ENCODE measurements at places on chromosomes 12 and 14. TPM values are rescaled to one million over a fixed set of nuclear protein-coding genes. Genes with fewer than 3 reads are reported as not detected.

The CLEC4E gene
- not detected for total RNA-seq

The TSPAN19 gene
- not detected for total RNA-seq

The RAB15 gene
- total RNA-seq: 5.3 TPM

The SERPINA10 gene
- total RNA-seq: not detected

The LRIG3 gene
- 0.09 TPM for total RNA-seq

The NFE2 gene
- not detected for total RNA-seq

DNA sequence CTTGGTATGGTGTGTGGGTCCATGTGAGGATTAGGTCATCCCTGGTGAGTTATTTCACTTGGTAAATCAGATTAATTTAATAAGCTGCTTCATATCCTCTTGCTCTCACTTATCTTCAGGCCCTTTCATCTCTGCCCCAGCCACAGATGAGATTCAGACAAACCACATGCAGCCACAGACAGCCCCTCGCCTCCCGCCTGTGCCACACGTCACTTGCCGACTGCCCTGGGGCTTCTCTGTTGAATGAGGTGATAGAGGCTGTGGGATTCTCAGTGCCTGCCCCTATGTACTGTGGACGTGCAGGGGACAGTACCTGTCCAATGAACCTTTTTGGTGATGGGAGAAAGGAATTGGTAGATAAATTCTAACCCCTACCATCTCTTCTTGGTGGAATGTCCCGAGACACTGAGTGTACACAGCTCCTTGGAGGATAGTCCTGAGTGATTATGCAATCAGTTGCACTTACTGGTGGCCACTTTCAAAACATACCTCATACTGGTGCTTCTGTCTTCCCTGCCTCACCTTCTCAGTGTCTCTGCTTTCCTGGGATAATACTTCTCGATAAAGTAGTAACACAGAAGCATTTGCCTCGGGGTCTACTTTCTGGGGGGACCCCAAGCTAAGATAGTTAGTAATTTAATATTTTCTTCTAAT lies 248.7 kb downstream of the TTC6 start:
- no peak for DNase-seq
- H3K4me1 ChIP-seq: no peaks in the 10 kb centered on the region
- H3K36me3 ChIP-seq: no peaks in the 10 kb centered on the region
- H3K27ac ChIP-seq: no peak overlapping the region
- no peaks in the 10 kb centered on the region for H3K27me3 ChIP-seq
- no peak overlapping the region for H3K4me3 ChIP-seq

DNA sequence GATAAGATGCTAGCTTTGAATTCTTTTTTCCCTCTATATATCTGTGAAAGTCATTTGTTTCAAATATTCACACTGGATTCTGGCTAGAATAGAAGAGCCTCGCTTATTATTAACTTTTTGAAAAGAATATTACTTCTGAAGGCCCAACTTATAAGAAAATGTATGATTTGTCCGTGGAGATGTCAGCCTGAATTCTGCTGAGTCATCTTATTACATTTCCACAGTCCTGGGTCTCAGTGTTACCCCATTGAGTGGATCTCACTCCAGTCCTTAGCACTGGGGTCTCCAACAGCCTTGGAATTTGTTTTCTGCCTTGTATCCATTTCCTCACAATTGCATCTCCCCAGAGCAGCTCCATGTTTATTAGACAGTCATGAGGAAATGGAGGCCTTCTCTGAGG lies 907.9 kb downstream of the VRK1 start:
- H3K36me3 ChIP-seq: no peaks in the 10 kb centered on the region
- DNase-seq: no peak
- peak overlapping the region; percentile 59 for H3K27ac ChIP-seq
- H3K4me1 ChIP-seq: peaks cover 76% of the 10 kb centered on the region
- no peak overlapping the region for H3K4me3 ChIP-seq

GRCh38 chr12:93441081-93441616 lies 598 bp downstream of the UBE2N start:
- peak overlapping the region; percentile 98 for H3K27ac ChIP-seq
- DNase-seq: peak; percentile 56
- H3K4me1 ChIP-seq: peaks cover 55% of the 10 kb centered on the region
- H3K27me3 ChIP-seq: no peaks in the 10 kb centered on the region

DNA sequence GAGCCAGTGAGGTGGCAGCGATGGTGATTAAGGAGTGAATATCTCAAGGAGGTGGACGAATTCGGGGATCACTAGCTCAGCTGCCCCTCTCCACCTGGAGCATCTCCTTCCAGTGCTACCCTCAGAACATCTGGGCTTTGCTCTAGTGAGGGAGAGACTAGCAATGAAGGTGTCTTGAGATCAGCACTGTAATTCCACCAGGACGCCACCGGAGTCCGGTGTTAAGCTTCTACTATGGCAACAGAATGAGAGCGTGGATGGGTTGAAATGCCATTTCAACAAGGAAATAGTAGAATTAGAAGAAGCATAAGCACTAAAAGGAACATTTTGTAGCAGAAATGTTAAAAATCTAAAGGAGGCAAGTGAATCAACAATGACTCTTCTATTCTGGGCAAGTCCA lies 61.1 kb downstream of the NTF3 start:
- H3K4me1 ChIP-seq: no peaks in the 10 kb centered on the region
- no peaks in the 10 kb centered on the region for H3K27me3 ChIP-seq
- DNase-seq: no peak

GRCh38 chr12:3137268-3137781 lies 60.1 kb downstream of the TSPAN9 start:
- H3K4me3 ChIP-seq: no peak overlapping the region
- no peak overlapping the region for H3K27ac ChIP-seq
- no peaks in the 10 kb centered on the region for H3K4me1 ChIP-seq
- no peak for DNase-seq
- no peaks in the 10 kb centered on the region for H3K36me3 ChIP-seq

- peaks cover 41% of the 10 kb centered on the region for H3K27me3 ChIP-seq
- peaks cover 11% of the 10 kb centered on the region for H3K4me1 ChIP-seq
- H3K36me3 ChIP-seq: no peaks in the 10 kb centered on the region
- H3K27ac ChIP-seq: no peak overlapping the region
- no peak overlapping the region for H3K4me3 ChIP-seq
These were observed 4.4 kb downstream of the ARHGEF25 start for GRCh38 chr12:57615637-57616036.

DNA sequence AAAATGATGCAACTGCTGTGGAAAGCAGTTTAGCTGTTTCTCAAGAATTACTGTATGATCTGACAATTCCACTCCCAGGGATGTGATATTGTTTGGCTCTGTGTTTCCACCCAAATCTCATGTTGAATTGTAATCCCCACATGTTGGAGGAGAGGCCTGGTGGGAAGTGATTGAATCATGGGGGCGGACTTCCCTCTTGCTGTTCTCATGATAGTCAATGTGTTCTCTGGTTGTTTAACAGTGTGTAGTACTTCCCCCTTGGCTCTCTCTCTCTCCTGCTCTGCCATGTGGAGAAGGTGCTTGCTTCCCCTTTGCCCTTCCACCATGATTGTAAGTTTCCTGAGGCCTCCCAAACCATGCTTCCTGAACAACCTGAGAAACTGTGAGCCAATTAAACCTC lies 93.4 kb upstream of the CPM start:
- no peaks in the 10 kb centered on the region for H3K36me3 ChIP-seq
- DNase-seq: no peak
- peaks cover 12% of the 10 kb centered on the region for H3K27me3 ChIP-seq
- H3K27ac ChIP-seq: no peak overlapping the region
- H3K4me1 ChIP-seq: no peaks in the 10 kb centered on the region

DNA sequence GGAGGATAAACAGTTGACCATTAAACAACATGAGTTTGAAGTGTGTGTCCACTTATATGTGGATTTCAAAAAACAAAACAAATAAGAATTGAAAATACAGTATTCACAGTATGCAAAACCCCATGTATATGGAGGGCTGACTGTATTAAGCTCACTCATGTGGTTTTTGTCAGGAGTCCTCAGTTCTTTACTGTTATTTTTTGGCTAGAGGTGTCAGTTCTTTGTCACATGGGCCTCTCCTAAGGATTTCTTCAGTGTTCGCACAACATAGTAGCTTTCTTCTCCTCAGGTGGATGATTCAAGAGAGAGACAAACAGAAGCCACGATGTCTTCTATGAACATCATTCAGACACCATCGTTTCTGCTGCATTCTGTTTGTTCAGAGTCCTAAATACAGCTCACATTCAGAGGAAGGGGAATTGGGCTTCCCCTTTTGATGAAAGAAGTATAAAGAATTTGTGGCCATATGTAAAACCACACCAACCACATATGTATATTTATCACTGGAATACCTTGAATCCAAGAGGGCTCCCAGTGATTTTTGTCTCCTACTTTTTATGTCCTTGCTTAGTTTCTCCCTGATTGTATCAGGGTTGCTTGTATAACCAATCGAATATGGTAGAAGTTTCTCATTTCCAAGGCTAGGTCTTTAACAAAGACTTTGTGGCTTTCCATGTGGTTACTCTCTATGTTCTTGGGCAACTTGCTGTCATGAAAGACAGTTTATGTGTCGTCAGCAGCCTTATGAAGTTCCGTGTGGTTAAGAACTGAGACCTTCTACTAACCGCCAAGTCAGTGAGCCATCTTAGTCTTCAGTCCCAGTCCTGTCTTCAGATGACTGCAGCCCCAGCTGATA lies 18.9 kb downstream of the MNAT1 start:
- H3K27ac ChIP-seq: peak overlapping the region; percentile 63
- H3K4me3 ChIP-seq: peak overlapping the region; percentile 19
- DNase-seq: peak; percentile 71
- H3K4me1 ChIP-seq: peaks cover 40% of the 10 kb centered on the region
- peaks cover 12% of the 10 kb centered on the region for H3K27me3 ChIP-seq

DNA sequence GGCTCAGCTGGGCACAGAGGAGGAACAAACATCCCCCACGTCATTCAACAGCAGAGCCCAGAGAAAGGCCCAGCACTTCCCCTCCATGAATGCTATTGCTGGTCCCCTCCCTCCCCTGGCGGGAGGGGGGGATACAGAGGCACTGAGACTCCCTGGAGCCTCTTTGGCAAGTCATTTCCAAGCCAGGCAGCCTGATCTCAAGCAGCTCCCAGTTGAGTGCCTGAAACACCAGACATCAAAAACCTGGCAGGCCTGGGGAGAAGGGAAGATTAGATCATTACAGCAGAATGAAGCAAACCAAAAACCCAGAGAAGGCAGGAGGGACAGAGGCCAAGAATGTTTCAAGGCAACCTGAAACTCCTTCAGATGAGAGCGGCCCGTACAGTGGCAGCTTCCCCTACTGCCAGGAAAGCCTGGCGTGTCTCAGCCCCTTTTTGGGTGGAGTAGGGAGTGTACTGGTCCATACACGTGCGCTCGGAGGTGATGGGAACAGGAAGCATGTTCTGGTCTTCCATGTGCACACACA lies 92.1 kb downstream of the LRRC74A start:
- H3K36me3 ChIP-seq: no peaks in the 10 kb centered on the region
- peak overlapping the region; percentile 37 for H3K27ac ChIP-seq
- H3K27me3 ChIP-seq: no peaks in the 10 kb centered on the region
- H3K4me3 ChIP-seq: no peak overlapping the region

DNA sequence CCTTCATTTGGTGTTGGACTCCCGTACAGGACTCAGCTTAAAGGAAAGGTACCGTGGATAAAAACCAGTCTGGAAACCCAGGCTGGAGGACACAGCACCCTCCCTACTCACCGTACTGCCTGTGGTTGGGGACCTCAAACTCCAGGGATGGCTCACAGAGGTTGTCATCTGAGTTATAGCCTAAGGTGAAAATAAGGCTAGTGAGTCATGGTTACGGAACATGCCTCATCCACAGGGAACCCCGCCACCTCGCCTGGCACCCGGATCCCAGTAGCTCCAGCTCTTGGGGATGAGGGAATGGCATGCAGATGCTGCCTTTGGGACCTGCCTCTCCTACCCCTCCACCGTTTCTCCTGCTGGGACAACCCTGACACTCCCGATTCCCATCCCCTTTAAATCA lies 36.8 kb upstream of the GPR68 start:
- no peak overlapping the region for H3K4me3 ChIP-seq
- no peak for DNase-seq
- no peak overlapping the region for H3K27ac ChIP-seq
- H3K36me3 ChIP-seq: peaks cover 70% of the 10 kb centered on the region
- H3K4me1 ChIP-seq: peaks cover 12% of the 10 kb centered on the region

DNA sequence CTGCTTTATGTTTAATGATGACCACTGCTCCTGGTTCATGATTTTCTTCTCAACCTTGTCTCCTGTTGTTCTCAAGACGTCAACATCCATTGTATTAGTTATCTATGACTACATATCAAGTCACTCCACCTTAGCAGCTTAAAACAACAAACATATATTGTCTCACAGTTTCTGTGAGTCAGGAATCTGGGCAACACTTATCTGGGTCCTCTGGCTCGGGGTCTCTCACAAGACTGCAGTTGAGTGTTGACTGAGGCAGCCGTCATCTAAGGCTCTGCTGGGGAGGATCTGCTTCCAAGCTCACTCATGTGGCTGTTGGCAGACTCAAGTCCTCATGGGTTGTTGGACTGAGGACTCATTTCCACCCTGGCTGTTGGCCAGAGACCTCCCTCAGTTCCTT lies 27.3 kb upstream of the FRS2 start:
- no peak overlapping the region for H3K4me3 ChIP-seq
- no peak overlapping the region for H3K27ac ChIP-seq
- no peaks in the 10 kb centered on the region for H3K36me3 ChIP-seq
- no peak for DNase-seq
- H3K4me1 ChIP-seq: no peaks in the 10 kb centered on the region
- H3K27me3 ChIP-seq: peaks cover 1% of the 10 kb centered on the region

GRCh38 chr12:65595016-65595560 lies 229.2 kb upstream of the HMGA2 start:
- no peak for DNase-seq
- no peaks in the 10 kb centered on the region for H3K4me1 ChIP-seq
- H3K27ac ChIP-seq: no peak overlapping the region
- H3K36me3 ChIP-seq: no peaks in the 10 kb centered on the region

- peaks cover 18% of the 10 kb centered on the region for H3K27me3 ChIP-seq
- H3K36me3 ChIP-seq: no peaks in the 10 kb centered on the region
- H3K27ac ChIP-seq: no peak overlapping the region
- no peak for DNase-seq
- no peak overlapping the region for H3K4me3 ChIP-seq
- peaks cover 5% of the 10 kb centered on the region for H3K4me1 ChIP-seq
These were observed 21.1 kb downstream of the BEGAIN start for GRCh38 chr14:100566119-100566518.

DNA sequence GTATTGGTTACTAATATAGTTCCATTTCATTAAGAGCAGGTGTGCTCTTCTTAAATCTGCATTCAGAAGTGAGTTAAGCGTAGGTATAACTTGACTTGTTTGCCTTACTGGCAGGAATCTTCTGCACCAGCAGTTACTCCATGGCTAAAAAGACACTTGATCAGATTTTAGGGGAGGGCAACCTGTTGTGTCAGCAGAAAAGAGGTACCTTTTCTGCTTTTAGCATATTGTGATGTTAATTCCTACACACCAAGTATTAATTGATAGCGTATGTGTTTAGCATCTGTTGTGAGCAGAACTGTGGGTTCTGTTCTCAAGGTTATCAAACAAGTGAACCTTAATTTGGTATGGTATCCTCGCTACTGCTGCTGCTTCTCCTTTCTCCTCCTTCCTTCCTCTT lies 38.3 kb downstream of the TTLL5 start:
- peaks cover 36% of the 10 kb centered on the region for H3K36me3 ChIP-seq
- no peak overlapping the region for H3K27ac ChIP-seq
- no peaks in the 10 kb centered on the region for H3K27me3 ChIP-seq
- H3K4me3 ChIP-seq: no peak overlapping the region
- no peaks in the 10 kb centered on the region for H3K4me1 ChIP-seq

- H3K36me3 ChIP-seq: peaks cover 34% of the 10 kb centered on the region
- H3K4me3 ChIP-seq: no peak overlapping the region
- H3K4me1 ChIP-seq: no peaks in the 10 kb centered on the region
- H3K27me3 ChIP-seq: no peaks in the 10 kb centered on the region
- DNase-seq: no peak
These were observed 92.4 kb downstream of the CIT start for GRCh38 chr12:119784673-119785072.

- no peak overlapping the region for H3K4me3 ChIP-seq
- H3K27ac ChIP-seq: no peak overlapping the region
- H3K36me3 ChIP-seq: no peaks in the 10 kb centered on the region
- no peaks in the 10 kb centered on the region for H3K4me1 ChIP-seq
- H3K27me3 ChIP-seq: no peaks in the 10 kb centered on the region
These were observed 39.1 kb upstream of the FRS2 start for GRCh38 chr12:69430942-69431590.

All from activated CD4-positive, alpha-beta T cell treated with anti-CD3 and anti-CD28 coated beads for 36 hours (primary cell).